Naive thymus-derived CD8-positive, alpha-beta T cell (primary cell): ENCODE measurements at places on chromosomes 12 and 14. TPM values are rescaled to one million over a fixed set of nuclear protein-coding genes. Genes with fewer than 3 reads are reported as not detected.

DNA sequence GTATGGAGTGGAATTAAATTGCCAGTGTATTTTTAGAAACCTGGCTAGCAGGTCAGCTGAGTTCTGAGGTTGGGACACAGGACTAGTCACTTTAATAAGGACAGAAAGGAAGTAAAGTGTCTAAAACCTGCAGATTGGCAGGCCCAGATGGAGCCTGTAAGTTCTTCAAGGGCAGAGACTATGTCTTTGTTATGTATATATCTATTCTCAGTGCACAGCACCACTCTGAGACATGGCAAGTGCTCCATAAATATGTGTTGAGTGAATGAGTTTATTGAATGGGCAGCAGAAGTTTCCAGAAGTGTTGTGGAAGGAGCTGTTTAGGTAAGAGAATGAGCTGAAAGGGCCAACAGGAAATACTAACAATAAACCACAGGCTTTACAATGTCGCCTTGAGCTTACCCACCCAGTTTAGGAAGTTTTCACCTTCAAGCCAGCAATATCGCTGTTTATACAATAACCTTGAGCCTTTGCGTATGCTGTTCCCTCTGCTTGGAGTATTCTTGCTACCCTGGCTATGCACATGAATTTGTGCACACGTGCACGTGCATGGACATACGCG is 109.5 kb upstream of the TMPO start:
- no peak for DNase-seq

- no peak for DNase-seq
Measured at GRCh38 chr14:55084401-55085059, 33.1 kb downstream of the MAPK1IP1L start.

Gene EAPP
- 77.5 TPM for total RNA-seq

GRCh38 chr12:22100958-22101748 is 55.1 kb downstream of the CMAS start:
- peak; percentile 10 for DNase-seq
